Activated naive CD8-positive, alpha-beta T cell treated with anti-CD3 and anti-CD28 coated beads for 36 hours (primary cell): ENCODE measurements at places on chromosomes 13 and 19. TPM values are rescaled to one million over a fixed set of nuclear protein-coding genes. Genes with fewer than 3 reads are reported as not detected.

GRCh38 chr13:99600318-99600717, 99.0 kb downstream of the TM9SF2 start:
- no peak for DNase-seq

Gene NXNL1
- total RNA-seq, result not detected

- no peak for DNase-seq
Observed at GRCh38 chr19:7762719-7763293, at the start of gene CLEC4M. Gene CLEC4M (plus strand): TSS chr19:7763243. CDS start chr19:7763267, 24 bp downstream.

GRCh38 chr19:30648866-30649862, 277.0 kb downstream of the ZNF536 start:
- no peak for DNase-seq

DNA sequence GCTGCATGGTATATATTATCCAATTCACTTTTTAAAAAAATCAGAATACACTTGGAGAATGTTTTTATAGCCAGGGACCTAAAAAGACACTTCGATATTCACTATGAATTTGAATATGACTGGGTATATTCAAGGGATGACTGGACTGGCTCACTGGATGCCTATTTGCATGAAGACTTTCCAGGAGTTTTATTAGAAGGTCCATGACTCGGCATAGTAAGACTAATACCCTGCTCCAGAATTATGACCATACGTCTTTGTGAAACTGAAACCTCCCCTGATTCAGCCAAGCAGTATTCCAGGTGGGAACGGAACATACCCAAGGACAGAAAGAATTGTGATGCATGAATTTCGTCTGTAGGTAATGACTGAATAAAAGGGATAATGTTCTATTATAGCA, 3.9 kb upstream of the FAM216B start:
- DNase-seq, result no peak

Gene LRP3
- total RNA-seq, result 0.44 TPM

Gene B9D2
- total RNA-seq, result 6.4 TPM

- DNase-seq, result no peak
Observed at GRCh38 chr19:38290631-38291147, 13.4 kb upstream of the C19orf33 start.
